NCI-H1694 treated with DMSO at 0.1 percent for 48 hours (cell line): ENCODE measurements at places on chromosomes 6 and 20.
A peak's percentile ranks its signal among the peaks of the same experiment; 100 is the strongest.

DNA sequence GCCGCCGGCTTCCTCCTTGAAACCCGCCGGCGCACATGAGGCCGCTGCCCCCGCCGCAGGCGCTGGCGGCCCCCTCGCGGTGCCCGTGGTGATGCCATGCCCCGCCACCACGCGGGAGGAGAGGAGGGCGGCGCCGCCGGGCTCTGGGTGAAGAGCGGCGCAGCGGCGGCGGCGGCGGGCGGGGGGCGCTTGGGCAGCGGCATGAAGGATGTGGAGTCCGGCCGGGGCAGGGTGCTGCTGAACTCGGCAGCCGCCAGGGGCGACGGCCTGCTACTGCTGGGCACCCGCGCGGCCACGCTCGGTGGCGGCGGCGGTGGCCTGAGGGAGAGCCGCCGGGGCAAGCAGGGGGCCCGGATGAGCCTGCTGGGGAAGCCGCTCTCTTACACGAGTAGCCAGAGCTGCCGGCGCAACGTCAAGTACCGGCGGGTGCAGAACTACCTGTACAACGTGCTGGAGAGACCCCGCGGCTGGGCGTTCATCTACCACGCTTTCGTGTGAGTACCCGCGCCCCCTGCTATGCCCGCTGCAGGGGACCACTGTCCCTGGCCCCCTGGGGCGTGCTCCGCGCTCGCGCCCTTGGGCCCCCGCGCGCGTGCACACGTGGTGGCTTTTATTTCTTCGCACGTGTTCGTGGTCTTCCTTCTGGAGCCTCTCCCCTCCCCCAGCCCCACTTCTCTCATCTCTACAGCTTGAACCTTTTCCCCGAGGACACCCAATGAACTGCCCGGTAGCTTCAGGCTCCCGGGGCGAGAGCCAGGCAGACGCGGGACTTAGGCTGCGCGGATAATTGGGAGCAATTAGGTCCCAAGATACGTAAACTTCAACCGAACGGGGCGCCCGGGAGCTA, 453 bp downstream of the KCNQ5 start:
- peak; percentile 55 for DNase-seq

GRCh38 chr6:144023216-144023615, 15.2 kb upstream of the PLAGL1 start:
- DNase-seq = no peak

GRCh38 chr6:112231164-112231563, 23.2 kb downstream of the LAMA4 start:
- no peak for DNase-seq

DNA sequence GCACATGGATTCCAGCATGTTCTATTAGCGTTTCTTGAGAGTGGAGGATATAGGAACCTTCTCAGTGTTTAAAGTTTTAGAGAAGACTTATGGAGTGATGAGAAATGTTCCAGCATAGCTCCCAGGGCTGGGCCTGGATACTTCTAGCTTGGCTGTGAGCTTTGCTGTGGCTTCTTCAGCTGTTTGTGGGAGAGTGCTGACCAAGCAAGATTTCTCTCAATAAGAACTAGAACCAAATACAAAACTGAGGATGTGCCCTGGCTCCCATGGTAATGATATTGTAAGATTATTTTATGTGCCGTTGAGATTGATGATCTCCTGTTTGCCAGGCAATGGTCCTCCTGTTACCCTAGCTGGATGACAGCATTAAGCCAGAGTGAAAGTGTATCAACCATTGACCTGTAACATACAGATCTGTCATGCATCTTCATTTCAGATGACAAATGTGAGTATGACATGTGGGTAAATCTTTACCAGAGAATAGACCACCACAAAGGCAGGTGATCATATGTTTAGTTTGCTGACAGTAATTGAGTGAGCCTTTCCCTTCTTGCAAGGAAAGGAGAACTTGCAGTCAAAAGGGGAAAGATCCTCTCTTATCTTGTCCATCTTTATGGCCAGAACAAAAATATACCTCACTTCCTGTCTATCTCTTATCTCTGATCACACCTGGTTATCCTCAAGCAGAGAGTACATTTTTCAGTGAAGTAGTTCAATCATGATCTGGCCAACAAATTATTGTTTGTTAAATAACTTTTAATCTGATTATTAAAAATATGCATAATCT, 180.1 kb downstream of the SLC24A3 start:
- no peak for DNase-seq

DNA sequence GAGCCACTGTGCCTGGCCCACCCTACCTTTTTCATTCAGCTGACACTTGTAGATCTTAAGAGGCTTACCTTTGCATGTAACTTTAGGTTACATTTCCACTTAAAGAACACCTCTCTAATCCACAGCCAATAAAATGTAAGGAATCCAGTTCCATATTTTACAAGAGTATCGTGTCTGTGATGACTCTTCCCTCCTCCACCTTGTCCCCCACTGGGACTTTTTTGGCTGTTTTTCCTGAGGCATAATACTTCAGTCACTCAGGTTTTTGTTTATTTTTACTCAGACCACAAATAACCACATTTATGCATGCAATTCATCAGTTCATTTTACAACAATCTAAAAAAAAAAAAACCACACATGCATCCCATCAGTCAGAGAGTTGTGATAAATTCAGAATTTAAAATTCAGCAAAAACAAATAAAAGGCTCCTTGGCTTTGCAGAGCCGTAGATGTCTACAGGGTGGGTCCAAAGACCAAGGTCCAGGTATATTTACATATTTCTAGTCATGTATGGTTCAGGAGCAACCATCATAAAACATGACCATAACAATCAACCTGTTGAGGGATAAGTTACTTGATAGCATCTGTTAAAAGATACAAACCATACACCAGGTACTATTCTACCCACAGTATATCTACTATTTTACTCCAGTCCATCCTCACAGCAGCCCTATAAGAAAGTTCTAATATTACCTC, 9.9 kb downstream of the ATXN1 start:
- DNase-seq = no peak

DNA sequence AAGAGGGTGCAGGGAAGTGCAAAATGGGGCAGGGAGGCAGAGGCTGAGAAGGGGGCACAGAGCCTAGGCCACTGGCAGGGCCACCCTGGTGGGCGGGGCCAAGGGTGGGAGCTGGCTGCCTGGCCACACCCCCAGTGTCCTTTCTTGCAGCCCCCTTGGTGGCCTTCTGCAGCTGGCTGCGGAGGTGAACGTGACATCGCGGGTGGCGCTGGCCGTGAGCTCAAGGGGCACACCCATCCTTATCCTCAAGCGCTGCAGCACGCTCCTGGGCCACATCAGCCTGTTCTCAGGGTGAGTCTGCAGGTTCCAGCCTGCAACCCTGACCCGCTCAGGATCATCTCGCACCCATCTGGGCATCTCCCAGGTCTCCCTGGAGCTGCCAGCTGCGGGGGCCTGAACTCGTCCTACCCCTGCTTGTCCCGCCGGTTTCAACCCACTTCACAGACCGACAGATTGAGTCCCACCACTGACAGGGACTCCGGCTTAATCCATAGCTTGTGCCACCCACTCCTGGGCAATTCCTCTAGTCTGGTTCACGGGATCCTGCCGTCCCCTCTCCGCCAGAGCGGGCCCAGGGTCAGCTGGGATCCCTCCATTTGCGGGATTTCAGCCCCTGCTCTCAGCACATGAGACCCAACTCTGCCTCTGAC, 6.2 kb downstream of the BPIFB3 start:
- no peak for DNase-seq

GRCh38 chr20:5893052-5893451, 57.3 kb downstream of the TRMT6 start:
- no peak for DNase-seq

DNA sequence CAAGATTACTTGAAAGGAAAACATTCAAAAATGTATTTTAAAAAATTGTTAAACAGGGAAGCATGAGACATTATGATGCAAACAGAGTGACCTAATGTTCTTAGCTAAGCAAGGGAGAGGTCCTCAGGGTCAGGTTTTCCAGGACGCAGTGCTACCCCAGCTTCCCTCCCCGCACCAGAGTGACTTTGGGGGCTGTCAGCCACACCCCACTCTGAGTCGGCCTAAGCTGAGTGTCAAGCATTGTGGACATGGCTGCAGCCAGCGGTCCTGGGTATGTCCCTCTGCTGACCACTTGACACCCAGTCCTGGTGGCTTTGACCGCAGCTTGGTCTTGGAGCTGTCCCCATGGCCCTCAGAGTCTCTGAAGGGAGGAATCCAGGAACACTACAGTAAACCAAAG, 54.9 kb upstream of the CD93 start:
- DNase-seq = no peak

- DNase-seq = no peak
Measured at GRCh38 chr6:492816-493414, 101.4 kb downstream of the IRF4 start.

- DNase-seq = no peak
Measured at GRCh38 chr6:169339025-169339424, 85.4 kb upstream of the THBS2 start.

GRCh38 chr6:148242180-148242579, 100.5 kb upstream of the SASH1 start:
- no peak for DNase-seq

- peak; percentile 30 for DNase-seq
Measured at GRCh38 chr20:49938173-49939163, 2.3 kb downstream of the RNF114 start.
